Hematopoietic multipotent progenitor cell treated with erythropoietin and hydrocortisone succinate and interleukin-3 and kit ligand, for 6 days (in vitro differentiated cells): ENCODE measurements at places on chromosomes 4 and X.

GRCh38 chr4:16969696-16970135, 71.3 kb upstream of the LDB2 start:
- DNase-seq: no peak

GRCh38 chrX:45007598-45007997, 134.6 kb downstream of the KDM6A start:
- no peak for DNase-seq

- no peak for DNase-seq
These were observed 75.8 kb downstream of the JAKMIP1 start for GRCh38 chr4:6124386-6125102.

GRCh38 chr4:7387925-7388324, 46.8 kb downstream of the PSAPL1 start:
- DNase-seq: no peak

DNA sequence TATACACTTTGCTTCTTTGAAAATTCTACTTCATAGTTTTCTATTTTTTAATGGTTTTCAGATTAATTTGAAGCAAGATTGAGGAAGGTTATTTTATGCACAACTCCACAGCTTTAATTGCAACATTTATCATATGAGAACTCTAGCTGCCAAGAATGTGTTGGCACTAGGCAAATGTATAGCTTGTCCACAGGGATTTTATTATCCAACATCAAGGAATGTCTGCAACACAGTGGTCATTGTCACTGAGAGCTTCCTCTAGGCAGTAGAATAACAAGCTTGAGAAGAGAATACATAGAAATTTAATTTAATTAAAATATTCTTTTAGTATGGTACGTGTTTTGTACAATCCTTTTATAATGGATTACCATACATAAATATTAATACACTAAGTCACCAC, 1600.8 kb downstream of the ARAP2 start:
- no peak for DNase-seq

GRCh38 chr4:177771645-177772044, 329.4 kb upstream of the AGA start:
- DNase-seq: no peak

- DNase-seq: no peak
These were observed 21.1 kb downstream of the PDE6B start for GRCh38 chr4:646460-646859.

DNA sequence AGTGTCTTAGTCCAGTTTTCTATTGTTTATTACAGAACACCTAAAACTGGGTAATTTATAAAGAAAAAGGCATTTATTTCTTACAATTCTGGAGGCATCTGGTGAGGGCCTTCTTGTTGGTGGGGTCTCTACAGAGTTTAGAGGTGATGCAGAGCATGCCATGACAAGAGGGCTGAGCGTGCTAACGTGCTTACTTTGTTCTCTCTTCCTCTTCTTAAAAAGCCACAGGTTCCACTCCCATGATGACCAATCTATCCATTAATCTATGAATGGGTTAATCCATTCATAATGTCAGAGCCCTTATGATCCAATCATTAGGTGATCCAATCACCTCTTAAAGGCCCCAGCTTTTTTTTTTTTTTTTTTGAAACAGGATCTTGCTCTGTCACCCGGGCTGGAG, 291.5 kb upstream of the GALNTL6 start:
- no peak for DNase-seq

- DNase-seq: peak; percentile 85
These were observed 39.6 kb downstream of the ZCCHC13 start for GRCh38 chrX:74343343-74344279.

DNA sequence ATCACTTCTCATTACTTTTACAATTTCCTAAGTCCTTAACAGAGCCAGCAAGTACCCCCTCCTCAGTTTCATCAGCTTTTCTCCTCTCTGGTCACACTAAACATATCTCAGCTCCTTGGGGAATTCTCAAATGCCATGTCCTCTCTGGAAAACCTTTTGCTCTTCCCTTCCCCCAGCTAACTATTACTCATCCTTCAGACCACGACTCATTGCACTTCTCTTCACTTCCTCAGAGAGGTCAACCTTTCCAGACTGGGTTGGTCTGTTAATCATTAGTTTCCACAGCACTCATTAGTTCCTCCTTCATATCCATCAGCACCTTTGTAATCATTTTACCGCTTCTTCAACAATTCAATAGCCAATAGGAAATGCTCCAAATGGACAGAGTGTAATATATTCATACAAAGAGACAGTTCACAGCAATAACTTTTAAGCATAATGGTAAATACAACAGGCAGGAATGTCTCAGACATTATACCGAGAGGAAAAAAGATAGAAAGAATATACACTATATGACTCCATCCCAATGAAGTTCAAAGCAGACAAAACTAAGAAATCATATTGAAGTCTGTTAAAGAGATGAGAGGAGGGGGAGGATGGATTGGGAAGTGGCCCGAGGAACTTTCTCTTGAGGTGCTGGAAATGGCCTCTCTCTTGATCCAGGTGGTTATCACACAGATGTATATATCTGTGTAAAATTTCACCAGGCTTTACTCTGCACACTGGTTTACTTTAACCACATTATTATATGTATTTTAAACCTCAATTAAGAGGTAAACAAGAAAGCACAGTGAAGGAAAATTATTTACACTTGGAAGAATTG, 39.6 kb downstream of the DDX60L start:
- DNase-seq: no peak

DNA sequence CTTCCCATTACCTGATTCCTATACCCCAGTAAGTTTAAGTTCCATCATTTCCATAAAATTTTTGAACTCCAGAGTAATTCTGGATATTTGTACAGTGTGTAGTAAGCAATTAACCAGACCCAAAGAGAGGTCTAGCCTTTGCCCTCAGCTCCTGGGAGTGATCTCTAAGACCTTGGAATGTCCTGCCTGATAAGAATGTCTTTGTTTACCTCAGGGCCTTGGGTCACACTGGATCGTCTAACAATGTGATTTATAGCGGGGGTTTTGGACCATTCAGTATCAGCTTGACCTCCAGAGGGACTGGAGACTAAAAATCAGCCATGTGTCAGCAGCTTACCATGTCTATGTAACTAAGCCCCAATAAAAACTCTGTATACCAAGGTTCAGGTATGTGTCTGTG, 330.9 kb upstream of the PPP1R2C start:
- DNase-seq: no peak

DNA sequence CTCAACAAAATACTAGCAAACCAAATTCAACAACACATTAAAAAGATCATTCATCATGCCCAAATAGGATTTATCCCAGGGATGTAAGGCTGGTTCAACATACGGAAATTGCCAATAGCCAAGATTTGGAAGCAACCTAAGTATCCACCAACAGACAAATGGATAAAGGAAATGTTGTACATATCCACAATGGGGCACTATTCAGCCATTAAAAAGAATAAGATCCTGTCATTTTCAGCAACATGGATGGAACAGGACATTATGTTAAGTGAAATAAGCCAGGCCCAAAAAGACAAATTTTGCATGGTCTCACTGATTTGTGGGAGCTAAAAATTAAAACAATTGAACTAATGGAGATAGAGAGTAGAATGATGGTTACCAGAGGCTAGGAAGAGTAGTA, 82.0 kb upstream of the FAM241A start:
- no peak for DNase-seq

GRCh38 chr4:186717556-186717955, 6.1 kb downstream of the FAT1 start:
- no peak for DNase-seq

GRCh38 chr4:188387179-188387791, 248.0 kb downstream of the TRIML1 start:
- no peak for DNase-seq

GRCh38 chrX:38649221-38649620, 87.9 kb downstream of the TSPAN7 start:
- DNase-seq: peak; percentile 88

DNA sequence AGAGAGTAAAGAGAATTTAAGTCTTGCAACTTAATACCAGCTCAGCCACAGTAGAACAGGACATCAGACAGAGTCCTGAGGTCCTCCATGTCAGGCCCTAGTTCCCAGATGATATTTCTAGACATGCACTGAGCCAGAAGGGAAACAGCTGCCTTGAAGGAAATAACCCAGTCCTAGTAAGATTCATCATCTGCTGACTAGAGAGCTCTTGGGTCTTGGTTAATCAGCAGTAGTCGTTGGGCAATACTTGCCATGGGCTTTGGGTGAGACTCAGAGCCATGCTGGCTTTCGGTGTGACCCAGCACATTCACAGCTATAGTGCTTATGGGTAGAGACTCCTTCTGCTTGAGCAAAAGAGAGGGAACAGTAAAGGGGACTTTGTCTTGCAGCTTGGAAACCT, 379.1 kb downstream of the AR start:
- DNase-seq: peak; percentile 1
